ENCODE measurements at places on chromosomes 4 and X.

DNA sequence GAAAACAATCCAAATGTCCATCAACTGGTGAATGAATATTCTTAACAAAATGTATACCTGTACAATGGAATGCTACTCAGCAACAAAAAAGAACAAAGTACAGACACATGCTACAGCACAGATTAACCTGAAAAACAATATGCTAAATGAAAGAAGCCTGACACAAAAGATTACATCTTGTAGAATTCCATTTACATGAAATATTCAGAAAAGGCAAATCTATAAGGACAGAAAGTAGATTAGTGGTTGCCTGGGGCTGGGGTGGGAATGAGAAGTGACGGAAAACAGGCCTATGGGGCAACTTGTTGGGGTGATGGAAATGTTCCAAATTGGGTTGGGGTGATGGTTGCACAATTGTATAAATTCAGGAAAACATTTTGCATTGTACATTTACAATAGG is 219.1 kb upstream of the GPC4 start:
- no peak for DNase-seq

DNA sequence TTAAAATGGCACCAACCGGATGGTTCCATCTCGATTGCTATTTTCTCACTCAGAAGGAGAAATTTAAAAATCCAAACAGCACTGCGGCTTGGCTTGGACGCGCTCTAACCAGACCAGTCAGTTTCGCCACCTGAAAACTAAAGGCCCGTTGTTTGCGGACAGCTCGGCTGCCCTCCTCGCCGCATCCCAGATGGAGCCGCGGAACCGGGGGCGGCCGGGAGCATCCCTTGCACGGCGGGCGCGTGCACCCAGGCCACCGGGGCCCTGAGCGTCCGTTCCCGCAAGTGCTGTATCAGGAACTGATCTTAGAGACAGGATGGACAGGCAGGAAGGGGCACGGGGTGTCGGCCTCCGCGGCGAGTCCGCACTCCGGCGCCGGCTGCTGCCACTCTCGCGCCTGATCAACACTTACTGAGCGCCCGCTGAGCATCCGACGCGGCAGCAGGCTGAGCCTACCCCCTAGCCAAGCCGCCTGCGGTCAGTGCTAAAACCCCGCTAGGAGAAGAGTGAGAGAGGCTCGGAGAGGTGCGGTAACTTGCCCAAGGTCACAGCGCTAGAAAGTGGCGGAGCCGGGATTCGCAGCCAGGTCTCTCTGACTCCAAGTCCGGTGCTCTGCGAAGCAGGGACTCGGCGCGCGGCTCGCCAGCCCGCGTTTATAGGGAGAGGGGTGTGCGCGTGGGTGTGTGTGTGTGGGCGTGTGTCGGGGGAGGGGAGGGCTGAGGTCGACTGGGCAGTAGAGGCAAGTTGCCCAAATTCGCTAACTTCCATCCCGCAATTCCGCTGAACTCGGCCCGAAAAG is at the start of gene CITED1:
Gene CITED1 (minus strand): TSS at position 629 of the 799 bp plus-strand sequence. CDS start 3,045 bp downstream, outside the sequence.
- DNase-seq, result no peak

- no peak for DNase-seq
Measured at GRCh38 chr4:15149839-15150592, 147.7 kb downstream of the CPEB2 start.

- DNase-seq, result no peak
Measured at GRCh38 chrX:24023544-24023943, 3.4 kb downstream of the KLHL15 start.

DNA sequence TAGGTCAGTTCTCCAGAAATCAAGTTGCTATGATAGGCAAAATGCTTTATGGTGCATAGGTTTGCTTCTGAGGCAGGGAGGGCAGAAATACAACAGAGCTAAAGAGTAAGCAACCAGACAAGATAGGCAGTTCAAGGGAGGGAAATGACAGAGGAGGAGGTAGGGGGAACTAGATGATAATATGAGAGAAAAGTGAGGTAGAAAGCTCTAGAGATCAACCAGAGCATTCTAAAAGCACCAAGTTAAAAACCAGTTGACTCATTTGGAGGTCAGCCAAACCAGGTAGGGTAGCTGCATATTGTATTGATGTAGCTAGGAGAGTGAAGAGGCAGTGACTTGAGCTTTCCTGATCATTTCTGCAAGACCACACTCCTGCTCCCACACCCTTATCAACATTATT is 49.0 kb upstream of the SLC16A2 start:
- no peak for DNase-seq
